Hematopoietic multipotent progenitor cell treated with erythropoietin and hydrocortisone succinate and interleukin-3 and kit ligand, for 15 days (in vitro differentiated cells): ENCODE measurements at places on chromosomes 1 and 21.

- DNase-seq = no peak
These were observed 6.6 kb downstream of the SPATA21 start for GRCh38 chr1:16430606-16431005.

- no peak for DNase-seq
These were observed 18.9 kb downstream of the LACTBL1 start for GRCh38 chr1:22953740-22954141.

DNA sequence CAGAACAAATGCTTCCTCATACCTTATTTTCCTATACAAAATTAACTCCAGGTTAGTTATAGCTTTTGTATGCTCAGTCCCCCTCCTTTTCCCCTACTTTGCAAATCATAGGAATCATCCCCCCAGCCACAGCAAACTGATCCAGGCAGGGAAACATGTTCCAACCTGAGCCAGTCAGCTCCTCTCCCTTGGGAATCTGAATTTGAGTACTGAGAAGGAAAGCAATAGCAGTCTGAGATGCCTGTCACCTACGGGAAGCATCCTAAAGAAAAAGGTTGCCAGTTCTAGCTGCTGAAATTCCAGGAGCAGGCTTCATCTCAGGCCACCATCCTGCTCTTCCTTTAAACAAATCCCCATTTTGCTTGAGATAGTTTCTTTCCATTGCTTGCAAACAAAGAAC, 6.9 kb downstream of the ADSS2 start:
- DNase-seq = no peak

DNA sequence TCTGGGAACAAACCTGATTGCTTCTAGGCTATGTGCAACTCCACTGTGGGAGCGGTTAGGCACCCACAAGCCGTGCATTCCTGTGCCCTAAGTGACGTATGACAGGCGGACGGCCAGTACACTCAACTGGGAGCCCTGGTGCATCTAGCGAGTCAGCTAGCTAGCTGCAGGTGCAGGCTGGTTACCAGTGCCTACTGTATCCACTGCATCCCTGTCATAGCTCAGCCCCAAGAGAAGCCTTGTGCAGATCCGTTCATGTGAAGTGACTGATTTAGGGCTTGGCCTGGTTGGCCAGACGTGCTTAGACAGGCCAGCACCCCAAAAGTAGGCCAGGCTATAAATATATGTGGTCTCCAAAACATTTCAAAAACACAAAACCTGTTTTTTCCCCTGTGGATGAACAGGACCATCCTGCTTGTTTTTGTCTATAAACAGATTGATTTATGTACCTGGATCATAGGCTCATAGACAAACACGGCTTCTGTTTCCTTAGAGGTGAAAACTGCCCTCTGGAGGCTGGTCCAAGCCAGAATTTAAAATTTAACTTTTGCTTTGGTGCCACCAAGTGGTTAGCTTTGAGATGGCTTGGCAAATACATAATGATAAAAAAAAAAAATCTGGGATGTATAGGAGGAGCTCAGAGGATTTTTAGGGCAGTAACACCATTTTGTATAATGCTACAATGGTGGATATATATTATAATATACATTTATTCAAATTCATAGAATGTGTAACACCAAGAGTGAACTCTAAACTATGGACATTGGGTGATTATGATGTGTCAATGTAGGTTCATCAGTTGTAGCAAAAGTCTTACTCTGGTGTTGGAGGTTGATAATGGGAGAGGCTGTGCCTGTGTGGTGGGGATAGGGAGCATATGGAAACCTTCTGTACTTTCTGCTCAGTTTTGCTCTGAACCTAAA, 68.5 kb downstream of the GIPC2 start:
- DNase-seq = peak; percentile 79

DNA sequence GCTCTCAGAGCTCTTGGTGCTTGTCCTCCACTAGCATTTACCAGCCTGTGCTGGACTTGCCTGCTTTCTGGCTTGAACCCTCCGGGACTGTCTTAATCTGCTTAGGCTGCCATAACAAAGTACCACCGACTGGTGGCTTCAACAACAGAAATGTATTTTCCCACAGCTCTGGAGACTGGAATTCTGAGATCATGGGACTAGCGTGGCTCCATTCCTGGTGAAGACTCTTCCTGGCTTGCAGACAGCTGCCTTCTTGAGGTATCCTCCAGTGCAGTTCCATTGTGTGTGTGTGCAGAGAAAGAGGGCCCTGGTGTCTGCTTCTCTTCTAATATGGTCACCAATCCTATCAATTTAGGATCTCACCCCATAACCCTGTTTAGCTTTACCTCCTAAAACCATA, 22.0 kb upstream of the RCAN1 start:
- no peak for DNase-seq

- no peak for DNase-seq
These were observed 125.2 kb downstream of the MAGI3 start for GRCh38 chr1:113515498-113515897.

GRCh38 chr1:174809755-174810280, 189.9 kb upstream of the CACYBP start:
- DNase-seq = no peak

DNA sequence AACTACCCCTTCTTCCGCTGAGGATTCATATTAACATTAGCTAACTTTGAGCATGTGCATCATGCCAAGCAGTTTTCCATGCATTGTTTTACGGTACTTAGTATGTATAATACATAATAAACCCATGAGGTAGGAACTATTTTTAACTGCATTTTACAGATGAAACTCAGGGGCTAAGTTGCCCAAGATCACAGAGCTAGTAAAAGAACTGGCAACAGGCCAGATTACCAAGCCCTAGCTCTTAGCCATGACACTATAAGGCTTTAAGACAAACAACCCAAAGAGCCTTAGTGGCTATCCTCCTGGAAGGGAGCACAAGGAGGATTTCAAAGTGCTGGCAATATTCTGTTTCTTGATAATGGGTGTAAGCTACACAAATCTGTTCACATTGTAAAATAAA, 6.1 kb downstream of the AK2 start:
- DNase-seq = no peak

- no peak for DNase-seq
These were observed 737.4 kb upstream of the ZP4 start for GRCh38 chr1:238628110-238628509.

- DNase-seq = no peak
These were observed 210.0 kb downstream of the HLX start for GRCh38 chr1:221089273-221089672.

GRCh38 chr1:24964811-24965570, 34.9 kb upstream of the RUNX3 start:
- no peak for DNase-seq

DNA sequence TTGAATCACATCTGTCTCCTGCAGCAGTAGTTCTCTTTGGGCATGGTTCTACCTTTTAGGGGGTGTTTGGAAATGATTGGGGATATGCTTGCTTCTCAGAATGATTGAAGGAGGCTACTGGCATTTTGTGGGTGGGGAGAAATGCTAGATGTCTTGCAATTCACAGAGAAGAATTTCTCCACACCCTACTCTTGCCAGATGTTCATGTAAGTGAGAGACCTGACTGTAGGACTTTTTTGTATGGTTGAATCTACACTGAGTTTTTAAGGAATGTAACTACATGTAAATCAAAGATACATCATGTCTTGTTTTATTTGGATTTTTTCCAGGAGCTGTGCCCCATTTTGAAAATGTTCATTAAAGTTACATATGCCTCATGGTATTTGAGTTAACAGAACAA, 311.9 kb downstream of the PRDM2 start:
- no peak for DNase-seq

- no peak for DNase-seq
These were observed 55.7 kb downstream of the PLD5 start for GRCh38 chr1:242468784-242469183.

- no peak for DNase-seq
These were observed 44.1 kb downstream of the SMYD3 start for GRCh38 chr1:246462986-246463385.

DNA sequence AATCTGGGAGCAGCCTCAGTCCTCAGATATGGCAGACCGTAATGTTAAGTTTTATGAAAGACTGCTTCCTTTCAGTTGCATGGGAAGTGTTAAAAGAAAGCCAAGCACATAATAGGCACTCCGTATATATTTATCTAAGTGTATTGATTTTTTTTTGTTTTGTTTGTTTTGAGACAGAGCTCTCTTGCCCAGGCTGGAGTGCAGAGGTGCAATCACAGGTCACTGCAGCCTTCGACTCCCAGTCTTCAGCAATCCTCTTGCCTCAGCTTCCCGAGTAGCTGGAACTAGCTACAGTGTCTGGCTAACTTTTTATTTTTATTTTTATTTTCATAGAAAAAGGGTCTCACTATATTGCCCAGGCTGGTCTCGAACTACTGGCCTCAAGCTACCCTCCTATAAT, 341.8 kb downstream of the USH2A start:
- no peak for DNase-seq

GRCh38 chr1:210750468-210750867, 383.5 kb downstream of the KCNH1 start:
- no peak for DNase-seq

GRCh38 chr1:17944646-17945045, 163.0 kb upstream of the IGSF21 start:
- no peak for DNase-seq

DNA sequence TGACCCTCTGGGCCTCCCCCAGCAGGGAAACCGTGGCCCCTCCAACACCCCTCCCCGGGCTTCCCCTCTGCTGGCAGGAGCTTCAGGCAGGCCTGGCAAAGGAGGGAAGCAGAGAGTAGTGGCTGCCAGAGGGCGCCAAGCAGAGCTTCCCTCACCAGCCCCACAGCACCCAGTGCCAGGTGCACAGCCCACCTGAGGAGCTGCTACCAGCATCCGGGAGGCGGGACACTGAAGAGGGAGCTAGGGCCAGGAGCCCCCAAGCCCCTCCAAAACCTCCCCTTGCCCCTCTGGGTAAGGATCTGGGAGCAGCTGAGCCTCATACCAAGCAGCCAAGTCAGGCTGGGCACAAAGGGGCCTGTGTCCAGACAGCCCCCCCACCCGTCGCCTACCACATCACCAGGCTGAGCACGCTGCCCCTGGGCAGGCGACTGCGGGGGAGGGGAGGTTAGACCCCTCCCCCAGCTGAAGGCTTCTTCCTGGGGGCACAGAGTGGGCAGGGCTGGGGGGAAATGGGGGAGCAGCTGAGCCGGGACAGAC, 19.6 kb downstream of the CCDC24 start:
- no peak for DNase-seq

DNA sequence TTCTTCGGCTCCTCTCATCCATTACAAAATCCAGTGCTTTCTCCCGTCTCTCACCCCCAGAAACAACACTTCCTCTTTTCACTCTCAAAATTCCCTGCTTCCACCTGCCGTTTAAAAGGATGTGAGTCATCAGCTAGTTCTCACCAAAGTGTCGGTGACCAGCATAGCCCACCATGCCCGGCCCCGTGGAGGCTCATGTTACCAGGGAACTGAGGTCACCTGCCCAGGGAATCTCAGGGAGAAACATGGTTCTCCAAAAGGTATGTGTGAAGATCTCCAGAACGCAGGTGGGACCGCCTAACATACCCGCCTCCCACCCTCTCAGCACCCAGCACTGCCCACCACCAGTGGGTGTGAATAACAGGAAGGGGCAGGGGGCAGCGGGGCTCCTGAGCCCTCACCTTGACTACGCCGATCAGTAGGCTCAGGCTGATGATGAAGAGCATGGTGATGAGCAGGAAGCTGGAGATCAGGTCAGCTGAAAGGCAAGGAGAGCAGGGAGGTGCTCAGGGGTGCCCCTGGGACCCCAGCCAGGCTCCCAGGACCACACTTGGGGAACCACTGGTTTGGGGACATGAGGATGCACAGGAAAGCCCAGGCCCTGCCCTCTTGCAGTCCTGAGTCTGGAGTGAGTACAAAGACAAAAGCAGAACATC, 16.2 kb downstream of the LAPTM5 start:
- DNase-seq = no peak

GRCh38 chr1:119079881-119080280, 60.6 kb downstream of the WARS2 start:
- no peak for DNase-seq

- DNase-seq = no peak
These were observed 4.7 kb downstream of the LAX1 start for GRCh38 chr1:203769505-203770343.

DNA sequence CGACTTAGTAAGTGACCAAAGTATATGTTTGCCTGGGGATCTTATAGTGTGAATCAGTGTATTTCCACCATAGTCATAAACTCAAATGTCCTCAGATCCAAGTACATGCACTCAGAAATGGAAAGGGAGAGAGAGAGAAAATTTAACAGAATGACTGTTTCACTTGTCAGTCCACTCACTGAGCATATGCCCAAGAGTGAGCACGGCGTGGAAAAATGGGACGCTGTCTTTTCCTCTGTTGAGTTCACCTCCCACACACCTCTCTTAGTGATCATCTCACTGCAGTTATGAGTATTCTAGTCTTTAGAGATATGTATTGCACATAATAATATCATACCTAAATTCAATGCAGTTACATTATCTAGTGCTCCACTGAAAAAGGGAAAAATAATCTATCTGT, 156.8 kb upstream of the PRMT6 start:
- no peak for DNase-seq

DNA sequence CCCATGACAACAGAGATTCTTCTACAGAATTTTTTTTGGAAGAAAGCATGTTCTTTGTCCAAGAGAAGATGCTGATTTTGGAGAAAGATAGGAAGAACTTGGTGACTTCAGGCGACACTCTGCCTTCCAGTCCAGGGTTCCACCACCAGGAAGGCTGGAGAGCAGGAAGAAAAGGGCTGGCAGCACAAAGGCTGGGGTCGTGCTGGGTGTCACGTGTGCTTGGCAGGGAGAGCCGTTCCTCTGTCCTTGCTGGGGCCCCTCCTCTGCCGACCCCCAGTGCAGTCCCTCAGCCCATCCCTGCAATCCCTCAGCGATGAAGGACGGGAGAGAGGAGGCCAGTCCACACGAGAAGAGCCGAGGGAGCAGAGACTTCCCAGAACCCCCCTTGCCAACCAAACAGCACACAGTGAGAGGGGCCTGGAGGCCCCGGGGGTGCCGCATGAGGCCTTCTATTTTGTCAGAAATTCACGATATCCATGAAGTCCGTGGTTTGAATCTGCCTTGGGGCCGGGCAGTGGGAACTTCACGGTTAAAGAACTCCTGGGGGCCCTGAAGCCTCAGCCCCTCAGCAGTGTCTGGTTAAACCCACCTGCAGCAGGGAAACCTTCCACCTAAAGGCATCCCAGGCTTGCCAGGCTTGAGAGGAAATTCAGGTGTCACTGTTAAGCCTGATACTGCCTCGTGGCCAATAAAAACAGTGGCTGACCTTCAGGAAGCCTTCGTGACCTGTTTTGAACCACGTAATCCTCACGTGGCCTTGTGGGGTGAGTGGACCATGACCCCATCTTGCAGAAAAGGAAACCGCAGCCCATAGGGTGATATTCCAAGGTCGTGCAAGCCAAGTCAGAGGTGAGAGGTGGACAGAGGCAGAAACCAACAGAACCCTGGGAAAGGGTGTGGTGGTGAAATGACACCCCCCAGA, 3.4 kb downstream of the KRTAP10-12 start:
- DNase-seq = no peak

- no peak for DNase-seq
These were observed 403.4 kb downstream of the PTPRC start for GRCh38 chr1:199042193-199042592.

- DNase-seq = no peak
These were observed 897 bp downstream of the ZYG11B start for GRCh38 chr1:52727114-52727586.
